Thoracic aorta (tissue), 2 donors: ENCODE measurements at places on chromosomes 4 and X. TPM values are rescaled to one million over a fixed set of nuclear protein-coding genes. Genes with fewer than 3 reads are reported as not detected.

GRCh38 chr4:176789955-176790354, 2.8 kb downstream of the VEGFC start:
- H3K27me3 ChIP-seq = no peaks in the 10 kb centered on the region
- H3K36me3 ChIP-seq = no peaks in the 10 kb centered on the region
- H3K4me1 ChIP-seq = peaks cover 9% of the 10 kb centered on the region
- H3K4me3 ChIP-seq = no peak overlapping the region

GRCh38 chr4:69147334-69147733, 51.1 kb downstream of the UGT2B7 start:
- no peak overlapping the region for H3K27ac ChIP-seq
- no peak for DNase-seq
- no peaks in the 10 kb centered on the region for H3K4me1 ChIP-seq
- H3K4me3 ChIP-seq = no peak overlapping the region
- H3K36me3 ChIP-seq = no peaks in the 10 kb centered on the region

- peaks cover 4% of the 10 kb centered on the region for H3K36me3 ChIP-seq
- no peak for DNase-seq
- H3K27me3 ChIP-seq = no peaks in the 10 kb centered on the region
- H3K4me3 ChIP-seq = no peak overlapping the region
Observed at GRCh38 chrX:13761606-13762414, 27.3 kb downstream of the OFD1 start.

DNA sequence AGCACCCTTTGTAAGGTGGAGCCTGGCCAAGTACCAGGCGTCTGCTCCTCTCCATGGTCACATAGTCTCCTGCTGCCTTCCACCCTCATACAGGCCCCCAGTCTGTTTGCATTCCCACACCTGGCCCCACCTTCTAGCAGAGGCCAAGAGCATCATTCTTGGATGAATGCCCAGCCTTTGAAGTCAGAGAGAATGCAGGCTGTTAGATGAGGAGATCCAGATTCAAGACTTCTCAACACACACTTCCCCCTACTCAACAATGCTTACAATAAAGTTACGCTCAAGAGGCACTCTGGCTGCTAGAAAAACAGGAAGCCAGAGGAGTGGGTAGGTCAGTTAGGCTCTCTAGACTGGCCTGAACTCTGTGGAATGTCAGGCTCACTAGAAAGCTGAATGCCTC, 43.3 kb downstream of the SHROOM4 start:
- H3K27me3 ChIP-seq = no peaks in the 10 kb centered on the region
- no peaks in the 10 kb centered on the region for H3K36me3 ChIP-seq
- no peak overlapping the region for H3K27ac ChIP-seq
- H3K4me1 ChIP-seq = no peaks in the 10 kb centered on the region

The PLAC1 gene
- total RNA-seq = not detected

GRCh38 chr4:71065991-71066510, 72.6 kb downstream of the DCK start:
- DNase-seq = no peak
- H3K36me3 ChIP-seq = no peaks in the 10 kb centered on the region
- no peaks in the 10 kb centered on the region for H3K27me3 ChIP-seq
- no peaks in the 10 kb centered on the region for H3K4me1 ChIP-seq
- no peak overlapping the region for H3K27ac ChIP-seq

The PPEF2 gene
- 0.21 TPM for total RNA-seq

The HPGD gene
- 6.5 TPM for total RNA-seq

DNA sequence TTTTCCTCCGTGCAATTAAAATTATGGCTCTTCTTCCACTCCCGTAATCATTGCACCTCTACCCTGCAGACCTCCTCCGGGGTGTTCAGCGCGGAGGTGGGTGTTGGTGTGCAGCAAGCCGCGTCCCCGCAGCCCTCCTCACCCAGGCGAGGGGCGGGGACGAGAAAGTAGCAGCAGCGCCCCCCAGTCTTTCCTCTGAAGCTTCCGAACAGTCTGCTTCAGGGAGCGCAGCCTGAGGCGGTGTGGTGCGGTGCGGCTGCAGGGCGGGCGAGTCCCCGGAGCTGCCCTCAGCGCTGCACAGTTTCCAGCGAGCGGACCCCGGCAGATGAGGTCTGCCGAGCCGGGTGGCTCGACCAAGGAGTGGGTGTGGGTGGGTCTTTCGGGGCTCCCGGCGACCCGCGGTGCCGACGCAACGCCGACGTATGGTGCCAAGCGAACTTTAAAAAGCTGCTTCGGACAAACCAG, at the start of gene FRAS1:
FRAS1 (plus strand) TSS at position 189 of the 465 bp plus-strand sequence. CDS start 687 bp downstream, outside the sequence.
- DNase-seq = no peak
- peak within 1 kb of the TSS; percentile 78 for H3K4me3 ChIP-seq
- H3K27me3 ChIP-seq = no peaks in the 10 kb centered on the region
- H3K4me1 ChIP-seq = peaks cover 12% of the 10 kb centered on the region

DNA sequence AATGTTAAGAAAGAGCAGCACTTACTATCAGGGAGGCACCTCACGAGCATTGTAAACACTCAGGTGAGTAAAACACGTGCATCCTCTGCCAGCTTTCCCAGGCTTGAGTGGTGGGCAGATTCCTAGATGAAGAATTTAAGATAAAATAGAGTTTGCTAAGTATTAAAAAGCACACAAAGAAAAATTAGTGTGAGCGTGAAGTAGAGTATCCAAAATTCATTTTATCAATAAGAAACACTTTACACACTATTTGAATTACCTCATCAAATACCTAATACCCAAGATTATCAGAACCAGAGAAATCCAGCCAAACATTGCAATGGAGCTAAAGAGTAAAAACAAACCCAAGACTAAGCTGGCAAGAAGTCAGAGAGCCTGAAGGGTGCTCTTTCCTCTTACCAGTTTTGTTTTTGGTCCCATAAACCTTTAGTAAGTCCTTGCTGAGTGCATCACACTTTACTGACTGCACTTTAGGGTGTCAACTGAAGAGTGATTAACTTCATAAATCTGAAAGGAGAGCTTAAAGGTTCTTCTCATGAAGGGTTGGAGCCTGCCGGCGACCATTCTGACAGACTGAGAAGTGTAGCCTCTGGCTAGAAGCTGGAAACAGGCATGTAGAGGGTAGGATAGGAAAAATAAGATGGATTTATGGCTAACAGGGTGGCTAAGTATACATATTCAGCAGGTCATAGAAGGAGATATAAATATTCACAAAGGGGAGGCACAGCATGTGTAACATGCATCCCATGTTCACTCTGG, 151.1 kb downstream of the SLC7A11 start:
- DNase-seq = no peak
- peaks cover 3% of the 10 kb centered on the region for H3K4me1 ChIP-seq
- no peak overlapping the region for H3K27ac ChIP-seq
- H3K27me3 ChIP-seq = no peaks in the 10 kb centered on the region
- H3K4me3 ChIP-seq = peak overlapping the region; percentile 59

The ZBTB33 gene
- 15.4 TPM for total RNA-seq

DNA sequence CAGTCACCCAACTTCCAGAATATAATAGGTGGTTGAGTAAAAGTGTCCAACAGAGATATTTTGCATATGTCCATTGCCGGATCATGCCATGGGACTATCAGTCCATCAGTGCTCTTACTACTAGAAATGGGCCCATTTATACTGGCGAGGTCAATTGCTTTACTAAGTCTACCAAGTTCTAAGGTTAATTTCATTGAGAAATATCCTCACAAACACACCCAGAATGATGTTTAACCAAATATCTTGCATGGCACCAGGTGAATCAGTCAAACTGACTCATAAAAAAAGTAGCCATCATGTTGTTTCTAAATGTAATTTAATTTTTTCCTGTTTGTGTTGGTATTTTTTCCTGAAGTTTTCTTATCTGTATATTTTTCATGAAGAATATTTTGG, 1217.0 kb downstream of the RAPGEF2 start:
- H3K27ac ChIP-seq = no peak overlapping the region
- H3K4me3 ChIP-seq = no peak overlapping the region

DNA sequence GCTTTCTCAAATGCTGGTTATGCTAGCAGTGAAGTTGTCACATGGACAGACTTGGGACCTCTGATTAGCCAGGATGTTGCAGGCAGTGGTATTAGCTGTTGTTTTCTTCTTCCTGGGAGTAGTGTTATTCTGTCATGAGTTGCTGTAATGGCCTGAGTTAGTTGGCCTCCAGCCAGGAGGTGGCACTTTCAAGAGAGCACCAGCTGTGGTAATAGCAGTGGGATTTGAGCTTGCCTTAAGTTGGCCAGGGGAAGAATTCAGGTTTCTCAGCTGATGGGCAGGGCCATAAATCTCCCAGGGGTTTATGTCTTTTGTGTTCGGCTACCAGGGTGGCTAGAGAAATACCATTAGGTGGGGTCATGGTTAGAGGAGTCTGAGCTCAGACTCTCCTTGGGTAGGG, 132.6 kb downstream of the GLUD2 start:
- DNase-seq = no peak
- no peak overlapping the region for H3K4me3 ChIP-seq
- H3K27me3 ChIP-seq = no peaks in the 10 kb centered on the region
- no peaks in the 10 kb centered on the region for H3K36me3 ChIP-seq

DNA sequence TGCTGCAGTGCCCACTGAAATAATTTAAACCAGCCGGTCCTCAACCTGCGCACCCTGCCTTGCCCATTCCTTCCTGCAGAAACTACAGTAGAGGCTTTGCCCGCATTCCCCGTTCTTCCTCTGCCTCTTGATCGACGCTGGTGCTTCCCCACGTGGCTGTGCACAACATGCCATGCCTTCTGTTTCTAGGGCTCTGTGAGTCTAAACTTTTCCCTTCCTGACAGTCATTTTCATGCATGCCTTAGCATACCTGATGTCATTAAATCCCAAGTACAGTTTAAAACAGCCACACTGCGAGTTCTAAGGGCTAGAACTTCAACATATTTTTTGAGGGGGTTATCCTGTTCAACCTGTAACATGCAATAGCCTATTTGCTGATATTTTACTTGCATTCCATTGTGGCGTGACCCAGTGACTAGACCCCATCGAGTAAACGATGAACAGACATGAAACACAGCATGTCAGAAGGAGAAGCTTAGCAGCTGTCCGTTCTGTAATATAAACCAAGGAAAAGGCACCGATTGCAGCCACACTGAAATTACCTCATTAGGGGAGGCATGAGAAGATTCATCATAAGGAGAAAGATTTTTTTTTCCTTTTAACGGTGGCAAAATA, 232.5 kb downstream of the ARHGAP10 start:
- H3K36me3 ChIP-seq = peaks cover 35% of the 10 kb centered on the region
- H3K4me1 ChIP-seq = no peaks in the 10 kb centered on the region
- DNase-seq = no peak
- no peak overlapping the region for H3K27ac ChIP-seq
- no peaks in the 10 kb centered on the region for H3K27me3 ChIP-seq
- H3K4me3 ChIP-seq = no peak overlapping the region

The SPOCK3 gene
- total RNA-seq = not detected

- H3K36me3 ChIP-seq = no peaks in the 10 kb centered on the region
- no peaks in the 10 kb centered on the region for H3K4me1 ChIP-seq
- DNase-seq = no peak
- H3K27ac ChIP-seq = no peak overlapping the region
- no peaks in the 10 kb centered on the region for H3K27me3 ChIP-seq
Observed at GRCh38 chr4:22625311-22625710, 67.4 kb upstream of the GBA3 start.

DNA sequence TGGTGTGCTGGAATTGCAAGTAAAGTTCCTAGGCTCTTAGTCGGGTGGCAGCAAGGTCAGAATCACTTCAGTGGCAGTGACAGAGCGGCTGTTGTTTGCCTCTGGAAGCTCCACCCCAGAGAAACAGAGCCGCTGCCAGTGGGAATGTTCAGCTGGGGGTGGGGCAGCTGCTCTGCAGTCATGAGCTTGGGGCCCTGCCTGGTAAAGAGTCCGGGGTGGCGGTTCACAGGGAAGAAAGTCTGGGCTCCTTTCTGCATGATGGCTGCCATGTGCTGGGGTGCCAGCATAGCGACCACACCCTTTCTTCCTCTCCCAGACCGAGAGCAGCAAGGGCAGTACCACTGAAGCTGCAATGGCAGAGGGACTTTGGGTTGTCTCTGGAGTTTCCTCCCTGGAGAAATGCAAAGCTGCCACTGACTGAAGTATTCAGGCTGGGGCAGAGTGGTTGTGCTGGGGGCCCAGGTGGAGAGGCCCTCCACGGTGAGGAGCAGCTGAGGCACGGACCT, 108.8 kb upstream of the CENPE start:
- no peaks in the 10 kb centered on the region for H3K36me3 ChIP-seq
- H3K27me3 ChIP-seq = no peaks in the 10 kb centered on the region
- no peak for DNase-seq
- H3K4me1 ChIP-seq = no peaks in the 10 kb centered on the region
- no peak overlapping the region for H3K4me3 ChIP-seq
- no peak overlapping the region for H3K27ac ChIP-seq

The PDLIM3 gene
- 835 TPM for total RNA-seq
